Activated T-cell treated with anti-CD3 and anti-CD28 coated beads for 48 hours (primary cell): ENCODE measurements at places on chromosomes 1 and 21.
A peak's percentile ranks its signal among the peaks of the same experiment; 100 is the strongest.

DNA sequence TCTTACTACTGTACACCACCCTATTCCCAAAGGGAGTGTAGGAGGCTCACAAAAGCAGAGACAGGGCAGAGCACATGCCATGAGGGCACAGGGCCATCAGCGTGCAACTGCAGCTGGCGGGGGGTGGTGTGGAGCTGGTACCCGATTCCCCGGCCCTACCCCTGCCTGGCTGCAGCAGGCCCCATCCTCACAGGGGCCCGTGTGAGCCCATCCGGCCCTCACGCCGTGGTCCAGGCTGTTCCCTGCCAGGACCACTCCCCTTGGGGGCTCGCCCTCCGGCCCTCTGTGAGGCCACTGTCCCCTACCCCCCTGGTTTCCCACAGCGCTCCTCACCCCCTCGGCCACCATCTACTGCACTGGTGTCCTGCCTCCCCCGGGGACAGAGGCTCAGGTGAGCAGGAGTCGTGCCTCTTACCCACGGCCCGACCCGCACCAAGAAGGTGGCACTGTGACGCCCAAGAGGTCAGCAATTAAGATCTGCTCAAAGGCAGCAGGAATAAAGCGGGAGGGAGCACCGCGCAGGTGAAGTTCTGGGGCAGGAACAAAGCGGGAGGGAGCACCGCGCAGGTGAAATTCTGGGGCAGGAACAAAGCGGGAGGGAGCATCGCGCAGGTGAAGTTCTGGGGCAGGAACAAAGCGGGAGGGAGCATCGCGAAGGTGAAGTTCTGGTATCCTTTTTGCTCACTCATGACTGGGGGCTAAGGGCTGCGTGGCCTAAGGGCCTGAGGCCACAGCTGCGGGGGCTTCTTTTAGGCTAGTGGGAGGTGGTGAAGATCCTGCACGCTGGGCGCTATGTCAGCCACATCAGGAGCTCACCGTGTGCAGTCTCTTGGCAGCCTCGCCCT lies 3.9 kb downstream of the POFUT2 start:
- no peak for DNase-seq

GRCh38 chr1:155744711-155745283 lies 55.9 kb downstream of the DAP3 start:
- DNase-seq, result no peak

- DNase-seq, result no peak
Measured at GRCh38 chr1:185788386-185788785, 54.2 kb downstream of the HMCN1 start.

DNA sequence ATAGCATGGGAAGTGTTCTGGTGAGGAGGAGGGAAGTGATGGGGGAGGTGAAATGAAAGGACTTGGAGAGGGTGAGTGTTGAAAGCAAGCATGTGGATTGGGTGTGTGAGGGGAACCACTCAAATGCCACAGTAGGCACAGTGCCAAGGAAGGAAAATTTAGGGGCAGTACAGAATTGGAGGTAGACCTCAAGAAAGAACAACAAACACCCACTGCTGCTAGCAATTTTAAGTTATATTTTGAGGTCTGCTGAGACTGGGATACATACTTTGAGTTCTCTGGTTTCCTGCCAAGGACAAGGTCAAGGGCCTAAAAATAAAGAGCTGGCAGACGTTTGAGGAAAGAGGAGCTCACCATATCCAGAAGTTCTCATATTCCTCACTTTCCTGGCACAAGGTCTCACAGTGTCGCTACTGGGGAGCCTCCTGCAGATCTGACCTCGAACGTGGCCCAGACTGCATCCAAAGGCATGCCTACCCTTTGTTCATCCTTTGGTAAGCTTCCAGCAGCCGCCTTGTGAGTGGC lies 104.0 kb downstream of the BRINP2 start:
- DNase-seq, result no peak

- no peak for DNase-seq
Measured at GRCh38 chr1:59689730-59690129, 125.0 kb upstream of the HOOK1 start.

- no peak for DNase-seq
Measured at GRCh38 chr1:91557039-91557690, 56.5 kb downstream of the CDC7 start.

DNA sequence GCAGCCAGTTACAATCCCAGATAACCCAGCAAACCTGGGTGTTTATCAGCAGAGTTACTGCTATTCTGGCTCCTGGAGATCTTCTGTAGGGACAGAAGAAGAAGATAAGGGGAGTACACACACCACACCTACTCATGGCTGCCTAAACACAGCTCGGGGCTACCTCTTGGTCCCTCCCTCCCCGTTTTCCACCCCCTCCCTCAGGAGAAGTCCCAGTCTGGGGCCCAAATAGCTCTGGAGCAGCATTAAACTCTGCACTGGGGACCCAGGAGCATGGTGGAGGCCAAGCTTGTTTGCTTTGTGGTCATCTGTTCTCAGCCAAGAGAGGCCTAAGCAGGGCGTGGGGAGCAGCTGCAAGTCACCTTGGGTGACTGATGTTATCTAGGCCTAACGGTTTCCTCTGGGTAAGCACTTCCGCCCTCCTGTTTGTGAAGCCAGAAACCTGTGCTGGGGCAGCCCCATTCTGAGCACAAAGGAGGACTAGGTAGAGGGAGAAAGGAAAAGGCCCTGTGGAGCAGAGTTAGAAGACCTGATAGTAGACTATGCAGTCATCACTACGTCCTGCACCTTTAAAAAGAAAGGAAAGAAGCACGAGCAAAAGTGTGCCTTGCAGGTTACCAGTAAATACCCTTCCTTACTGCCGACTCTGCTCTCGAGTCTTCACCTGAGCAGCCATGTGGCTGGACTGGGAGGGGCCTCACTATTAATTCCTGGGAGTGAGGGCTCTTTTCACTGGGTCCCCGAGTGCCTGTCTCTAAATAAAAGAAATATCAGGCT lies 2.0 kb upstream of the RCSD1 start:
- peak; percentile 71 for DNase-seq

- DNase-seq, result no peak
Measured at GRCh38 chr1:181110013-181110412, 21.5 kb downstream of the IER5 start.

DNA sequence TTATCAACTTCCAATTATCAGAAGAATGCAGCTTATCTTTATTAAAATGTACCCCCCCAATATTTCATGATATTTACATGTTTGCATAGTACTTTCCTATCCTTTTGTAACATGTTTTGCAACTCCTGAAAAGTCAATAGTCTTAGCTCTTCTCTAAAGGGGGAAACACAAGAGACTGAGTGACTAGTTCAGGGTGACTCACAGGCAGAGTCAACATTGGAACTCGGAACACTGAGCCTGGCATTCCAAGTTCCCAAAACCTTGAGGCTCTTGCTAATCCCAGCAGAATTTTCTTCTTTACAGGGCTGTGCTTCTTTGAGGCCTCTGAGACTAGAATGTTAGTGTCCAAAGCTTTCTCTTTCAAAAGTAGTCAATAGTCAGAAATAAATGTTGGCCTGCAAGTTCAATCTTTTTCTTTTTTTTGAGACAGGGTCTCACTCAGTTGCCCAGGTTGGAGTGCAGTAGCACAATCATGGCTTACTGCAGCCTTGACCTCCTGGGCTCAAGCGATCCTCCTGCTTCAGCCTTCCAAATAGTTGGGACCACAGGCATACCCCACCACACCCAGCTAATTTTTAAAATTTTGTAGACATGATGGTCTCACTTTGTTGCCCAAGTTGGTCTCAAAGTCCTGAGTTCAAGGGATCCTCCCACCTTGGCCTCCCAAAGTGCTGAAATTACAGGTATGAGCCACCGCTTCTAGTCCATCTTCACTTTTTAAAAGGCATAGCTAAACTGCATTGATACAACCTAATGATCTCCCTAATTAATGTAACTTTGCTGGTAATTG lies 37.5 kb downstream of the ZNF281 start:
- no peak for DNase-seq

- no peak for DNase-seq
Measured at GRCh38 chr21:17576080-17576835, 36.4 kb downstream of the BTG3 start.

GRCh38 chr1:67335411-67335810 lies 27.7 kb downstream of the IL12RB2 start:
- no peak for DNase-seq

- DNase-seq, result no peak
Measured at GRCh38 chr1:48291421-48291820, 68.9 kb downstream of the SLC5A9 start.

GRCh38 chr21:42025376-42026081 lies 15.4 kb upstream of the ZBTB21 start:
- DNase-seq, result no peak
